ENCODE measurements at places on chromosomes 4 and X.

GRCh38 chr4:82718162-82718940, 80.2 kb downstream of the SCD5 start:
- DNase-seq = no peak

DNA sequence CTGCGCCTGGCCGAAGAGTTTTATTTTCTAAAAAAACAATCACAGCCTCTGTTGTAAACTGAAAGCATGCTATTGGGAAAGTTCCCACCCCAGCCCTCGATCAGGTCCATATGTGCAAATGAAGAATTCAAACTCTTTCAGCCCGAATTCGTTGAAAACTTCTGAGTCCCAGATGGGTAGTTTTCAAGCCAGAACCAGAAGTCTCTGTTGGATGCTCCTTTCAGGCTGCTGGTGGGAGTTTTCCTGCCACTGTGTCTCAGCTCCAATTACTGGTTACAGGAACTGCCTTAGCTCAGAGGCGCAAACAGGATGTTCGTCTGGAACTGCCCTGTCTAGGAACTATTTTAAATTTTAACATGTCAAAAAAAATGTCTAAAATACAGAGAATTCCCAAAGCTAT, 9.3 kb upstream of the ALG13 start:
- no peak for DNase-seq

- no peak for DNase-seq
These were observed 61.5 kb upstream of the MAGEB2 start for GRCh38 chrX:30153881-30154260.

GRCh38 chr4:149409146-149409545, 406.5 kb downstream of the IQCM start:
- DNase-seq = no peak

GRCh38 chr4:55184600-55185523, 59.5 kb upstream of the KDR start:
- DNase-seq = no peak

- no peak for DNase-seq
These were observed 140.1 kb upstream of the SMIM31 start for GRCh38 chr4:164613792-164614191.

DNA sequence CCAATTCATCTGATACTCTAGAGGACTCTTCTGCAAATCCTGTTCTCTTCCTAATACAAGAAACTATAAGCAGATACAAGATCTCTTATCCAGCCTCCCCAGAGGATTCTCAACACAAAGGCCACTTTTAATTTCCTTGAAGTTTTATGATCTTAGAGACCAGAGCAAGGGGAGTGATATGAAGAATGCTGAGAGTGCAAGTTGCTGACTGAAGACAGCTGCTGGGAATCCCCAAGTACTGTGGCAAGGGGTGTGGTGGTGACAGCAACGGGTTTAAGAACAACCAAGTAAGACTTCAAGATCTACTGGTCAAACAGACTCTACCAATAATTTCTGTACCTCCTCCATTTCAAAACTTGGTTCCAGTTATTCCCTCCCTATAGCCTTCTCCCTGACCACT, 7.0 kb downstream of the AMMECR1 start:
- no peak for DNase-seq

GRCh38 chr4:126697748-126698147, 935.0 kb upstream of the INTU start:
- DNase-seq = no peak

- DNase-seq = no peak
These were observed 57.2 kb downstream of the MFAP3L start for GRCh38 chr4:169968999-169969398.

DNA sequence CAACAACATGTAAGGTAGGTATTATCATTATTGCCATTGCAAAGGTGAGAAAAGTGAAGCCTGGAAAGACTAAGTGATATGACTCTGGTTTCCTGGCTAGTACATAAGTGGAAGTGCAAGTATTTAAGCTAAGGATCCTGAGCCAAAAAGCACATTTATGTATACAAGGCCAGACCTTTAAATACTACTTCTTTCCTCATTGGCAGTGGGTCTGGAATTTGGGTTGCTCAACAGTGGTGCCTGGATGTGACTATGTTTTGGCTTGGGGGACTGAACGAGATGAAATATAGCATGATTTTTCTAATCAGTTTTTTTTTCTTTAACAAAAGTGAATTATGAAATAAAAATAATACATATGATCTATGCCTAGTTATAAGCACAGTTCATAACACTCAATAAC, 7.4 kb upstream of the FGF13 start:
- no peak for DNase-seq

DNA sequence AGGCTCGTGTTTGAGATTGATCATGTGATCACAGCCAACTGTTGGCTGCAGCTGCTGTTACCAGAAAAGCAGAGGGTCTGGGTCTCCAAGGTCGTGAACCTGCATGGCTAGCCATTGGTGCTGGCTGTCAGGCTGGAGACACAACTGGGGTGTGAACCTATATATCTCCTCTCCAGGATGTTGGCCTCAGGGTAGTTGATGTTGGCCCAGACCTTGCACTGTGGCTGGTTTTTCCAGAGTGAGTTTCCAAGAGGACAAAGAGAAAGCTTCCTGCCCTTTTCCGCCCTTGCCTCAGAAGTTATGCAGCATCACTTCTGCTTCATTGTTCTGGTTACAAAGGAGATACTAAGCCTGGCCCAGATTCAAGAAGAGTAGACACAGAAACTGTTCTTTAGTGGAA, 607.8 kb upstream of the HS3ST1 start:
- no peak for DNase-seq

DNA sequence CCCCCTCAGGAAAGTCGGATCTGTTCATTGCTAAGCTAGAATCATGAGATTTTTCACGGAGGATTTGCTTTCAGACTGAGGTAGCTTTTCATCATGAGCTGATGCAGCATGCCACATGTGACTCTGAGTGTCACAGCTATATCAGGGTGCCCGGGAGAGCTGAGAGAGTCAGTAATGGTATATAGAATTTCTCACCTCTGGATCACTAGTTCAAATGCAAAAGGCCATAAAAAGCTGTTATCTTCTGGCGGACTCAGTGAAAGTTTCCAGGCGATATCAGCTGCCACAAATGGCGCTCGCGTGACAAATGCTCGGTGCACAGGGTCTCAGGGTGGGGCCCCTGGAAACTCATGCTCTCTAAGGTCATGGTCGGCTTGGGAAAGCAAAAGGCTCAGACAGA, 150.1 kb downstream of the DHX15 start:
- DNase-seq = no peak

DNA sequence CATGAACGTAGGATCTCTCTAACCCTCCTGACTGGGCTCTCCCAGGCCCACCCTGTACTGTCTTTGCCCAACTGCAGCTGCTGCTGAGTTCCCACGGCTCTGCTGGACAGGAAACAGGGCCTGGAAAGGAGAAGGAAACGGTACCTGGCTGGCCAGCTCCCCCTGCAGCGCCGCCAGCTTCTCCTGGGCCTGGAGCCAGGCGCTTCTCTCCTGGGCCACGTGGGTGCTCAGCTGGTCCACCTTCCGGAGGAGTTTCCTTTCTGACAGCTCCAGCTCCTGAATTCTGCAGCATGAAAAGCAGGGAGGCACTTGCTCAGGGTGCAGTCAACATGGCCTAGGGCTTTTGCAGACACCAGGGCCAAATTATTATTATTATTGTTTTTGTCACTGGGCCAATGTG, 6.5 kb downstream of the C4orf50 start:
- no peak for DNase-seq

DNA sequence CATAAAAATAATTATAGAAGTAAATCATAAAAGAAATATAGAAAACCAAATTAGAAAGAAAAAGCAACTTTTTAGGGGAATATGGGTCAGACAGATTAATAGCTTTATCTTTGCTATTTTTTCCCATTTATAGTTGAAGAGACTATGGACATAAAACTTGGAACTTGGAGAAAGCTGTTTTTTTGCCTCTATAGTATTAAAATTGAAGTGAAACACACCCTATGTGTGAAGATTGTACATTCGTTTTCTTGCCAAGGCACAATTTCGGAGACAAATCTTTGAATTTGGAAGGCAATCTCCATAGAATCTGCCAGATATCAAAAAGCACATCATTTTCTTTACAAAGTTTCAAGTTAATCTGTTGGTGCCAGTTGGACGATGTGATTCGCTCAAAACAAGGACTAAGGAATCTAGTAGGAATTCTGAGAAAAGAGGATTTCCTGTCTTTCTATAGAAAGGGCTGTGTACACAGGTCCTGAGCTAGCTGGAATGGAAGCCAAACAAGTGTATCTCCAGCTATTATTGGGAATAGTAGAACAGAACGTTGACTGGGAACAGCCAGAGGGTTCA, 156.3 kb downstream of the SLC7A11 start:
- no peak for DNase-seq

GRCh38 chr4:15809058-15809457, 30.9 kb downstream of the CD38 start:
- DNase-seq = no peak

DNA sequence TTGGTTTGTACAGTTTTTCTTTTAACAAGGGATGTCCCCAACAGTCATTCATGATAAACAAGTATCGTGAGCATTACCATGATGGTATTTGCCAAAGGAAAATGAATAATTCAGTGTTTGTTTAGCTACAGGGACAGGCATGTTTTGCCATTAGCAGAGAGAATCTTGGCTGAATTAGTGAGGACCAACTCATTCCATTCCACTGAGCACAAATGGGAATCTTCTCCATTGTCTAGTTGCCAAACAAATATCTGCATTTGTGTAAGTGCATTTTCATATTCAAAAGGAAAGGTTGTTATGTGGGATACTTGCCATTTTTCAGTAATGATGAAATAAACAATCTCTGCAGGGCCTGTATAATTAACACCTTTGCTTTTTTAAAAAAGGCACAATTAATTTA, 1762.6 kb downstream of the RPA4 start:
- no peak for DNase-seq

DNA sequence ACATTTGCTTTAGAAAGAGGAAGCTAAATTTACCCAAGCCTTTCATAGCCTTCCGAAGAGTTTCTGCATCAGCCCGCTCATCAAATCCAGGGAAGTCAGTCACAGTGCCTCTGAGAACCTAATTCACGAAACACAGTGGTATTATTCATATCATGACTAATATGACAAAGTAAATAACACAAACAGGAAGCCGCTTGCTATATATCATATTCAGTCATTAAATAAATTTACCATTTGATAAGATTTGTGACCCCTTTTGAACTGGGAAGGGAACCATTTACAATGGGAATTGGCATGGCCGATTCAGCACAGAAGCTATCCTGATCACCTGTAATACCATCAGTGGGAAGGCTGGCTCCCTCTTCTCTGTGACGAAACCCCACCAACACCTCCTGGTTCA, 10.5 kb downstream of the ANXA5 start:
- DNase-seq = no peak

- DNase-seq = no peak
These were observed 2.5 kb upstream of the RS1 start for GRCh38 chrX:18674417-18674787.

DNA sequence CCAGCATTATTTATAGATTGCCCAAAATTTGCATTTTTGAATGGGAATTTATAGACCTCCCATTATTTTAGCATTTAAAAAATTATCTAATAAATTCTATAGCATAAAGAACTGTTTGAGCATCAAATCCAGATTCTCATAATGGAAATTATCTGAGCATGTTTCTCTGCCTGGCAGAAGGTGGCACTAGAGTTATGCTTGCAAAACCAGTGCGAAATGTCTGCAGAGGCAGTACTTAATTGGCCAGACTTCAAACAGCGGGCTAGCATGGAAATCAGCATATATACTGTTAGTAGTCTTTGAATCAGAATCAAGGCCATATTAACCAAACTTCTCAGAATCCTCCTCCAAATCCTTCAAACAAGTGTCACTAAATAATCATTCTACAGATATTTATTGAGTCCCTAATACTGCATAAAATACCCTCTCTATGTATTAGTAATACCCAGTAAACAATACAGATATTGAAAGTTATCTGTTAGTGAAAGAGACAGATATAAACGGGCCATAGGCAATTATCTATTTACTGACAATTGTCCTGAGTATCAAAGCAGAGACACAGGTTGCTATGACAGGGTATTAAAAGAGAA, 78.7 kb upstream of the DCLK2 start:
- peak; percentile 29 for DNase-seq
